ENCODE measurements at places on chromosomes 5 and 9.

- DNase-seq: no peak
Observed at GRCh38 chr5:143350341-143350740, 53.1 kb downstream of the NR3C1 start.

DNA sequence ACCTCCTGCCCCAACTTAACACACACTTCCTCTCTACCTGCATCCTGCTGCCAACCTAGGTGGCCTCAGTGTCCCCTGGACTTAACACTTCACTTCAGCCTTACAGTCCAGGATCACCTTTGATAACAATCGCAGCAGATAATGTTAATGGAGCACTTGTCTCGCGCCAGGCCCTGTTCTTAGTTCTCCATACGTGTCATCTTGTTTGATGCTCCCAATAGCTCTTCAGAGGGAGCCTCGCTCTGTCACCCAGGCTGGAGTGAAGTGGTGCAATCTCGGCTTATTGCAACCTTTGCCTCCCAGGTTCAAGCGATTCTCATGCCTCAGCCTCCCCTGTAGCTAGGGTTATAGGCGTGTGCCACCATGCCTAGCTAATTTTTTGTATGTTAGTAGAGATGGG lies 62.7 kb upstream of the SHB start:
- no peak for DNase-seq

DNA sequence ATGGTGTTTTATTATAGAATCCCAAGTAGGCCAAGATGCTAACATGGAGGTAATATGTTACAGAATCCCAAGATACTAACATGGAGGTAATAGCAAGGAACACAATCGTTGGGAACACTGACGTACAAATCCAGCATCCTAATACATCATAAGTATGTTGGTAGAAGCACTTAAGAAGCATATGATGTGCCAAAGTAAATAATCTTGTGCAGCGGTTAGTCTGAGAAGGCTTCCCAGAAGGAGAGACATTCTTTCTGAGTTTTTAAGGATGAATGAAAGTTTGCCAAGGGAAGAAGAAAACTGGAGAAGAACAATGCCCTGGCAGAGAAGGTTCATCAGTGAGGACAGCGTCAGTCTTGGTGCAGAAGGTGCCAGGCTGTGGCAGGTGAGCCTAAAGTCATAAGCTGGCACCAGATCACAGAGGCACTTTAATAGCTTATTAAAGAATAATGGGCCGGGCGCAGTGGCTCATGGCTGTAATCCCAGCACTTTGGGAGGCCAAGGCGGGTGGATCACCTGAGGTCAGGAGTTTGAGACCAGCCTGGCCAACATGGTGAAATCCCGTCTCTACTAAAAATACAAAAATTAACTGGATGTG lies 294.5 kb upstream of the PIK3R1 start:
- DNase-seq: no peak

DNA sequence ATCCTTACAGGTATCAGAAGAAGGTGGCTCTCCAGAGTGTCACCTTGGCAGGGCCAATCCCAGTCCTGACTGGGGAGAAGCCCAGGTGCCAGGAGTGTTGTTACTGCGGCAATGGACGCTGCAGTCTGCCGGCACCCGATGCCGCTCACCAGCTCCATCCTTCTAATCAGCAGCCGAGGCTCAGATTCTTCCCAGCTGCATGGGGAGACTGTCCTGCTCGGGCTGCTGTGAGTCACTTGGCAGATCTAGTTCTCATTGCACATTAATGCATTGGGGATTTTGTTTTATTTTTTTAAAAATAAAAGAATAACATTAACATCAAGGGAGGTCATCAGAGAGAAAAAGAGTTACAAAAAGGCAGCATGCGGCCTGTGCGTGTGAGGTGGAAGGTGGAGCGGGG lies 115.8 kb downstream of the MTX3 start:
- DNase-seq: no peak

DNA sequence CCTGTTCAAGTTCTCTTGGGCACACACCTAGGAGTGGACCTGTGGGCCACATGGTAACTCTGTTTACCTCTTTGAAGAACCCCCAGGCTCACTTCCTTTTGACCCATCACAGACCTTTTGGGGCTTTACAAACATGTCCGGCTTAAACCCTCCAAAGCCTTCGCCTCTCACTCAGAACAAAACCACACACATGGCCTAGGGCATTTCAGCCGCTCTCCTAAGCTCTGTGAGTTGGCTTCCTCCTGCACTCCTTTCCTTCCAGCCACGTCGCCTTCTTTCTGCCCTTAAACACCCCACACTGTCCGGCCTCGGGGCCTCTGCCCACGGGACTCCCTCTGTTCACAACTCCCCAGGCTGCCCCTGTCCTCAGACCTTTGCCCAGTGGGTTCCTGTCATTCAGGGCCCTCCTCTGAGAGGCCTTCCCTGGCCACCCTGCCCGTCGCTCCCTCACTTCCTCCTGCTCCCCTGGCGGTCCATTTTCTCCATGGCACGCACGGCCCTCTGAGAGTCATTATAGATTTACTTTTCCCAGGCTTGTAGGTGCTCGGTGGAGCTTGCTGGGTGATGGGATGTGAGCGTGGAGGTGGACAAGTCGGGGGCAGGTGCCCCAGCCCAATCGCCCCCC lies 1.9 kb downstream of the DOK3 start:
- DNase-seq: no peak

- DNase-seq: no peak
Observed at GRCh38 chr9:136437839-136438547, 1.7 kb downstream of the INPP5E start.

- no peak for DNase-seq
Observed at GRCh38 chr9:96116275-96117064, 185.5 kb downstream of the HSD17B3 start.

DNA sequence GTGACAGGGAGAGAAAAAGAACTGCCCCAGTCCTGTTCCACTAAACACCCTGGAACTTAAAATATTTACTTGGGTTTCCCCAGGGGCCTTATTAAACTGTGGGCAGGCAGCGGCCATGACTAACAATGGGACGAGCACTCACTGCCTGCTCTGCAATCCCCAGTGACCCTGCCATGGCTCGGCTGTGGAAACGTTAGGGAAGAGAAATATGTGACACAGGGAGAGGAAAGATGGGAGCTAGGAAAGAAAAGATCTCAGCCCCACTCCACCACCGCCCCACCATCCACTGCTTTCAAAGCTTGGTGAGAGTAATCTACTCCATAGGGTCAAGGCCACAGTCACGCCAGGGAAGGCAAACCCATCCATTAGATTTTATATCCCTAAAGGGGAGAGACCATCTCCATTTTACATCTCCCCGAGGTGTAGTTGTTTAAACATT lies 117.6 kb downstream of the EFNA5 start:
- no peak for DNase-seq

DNA sequence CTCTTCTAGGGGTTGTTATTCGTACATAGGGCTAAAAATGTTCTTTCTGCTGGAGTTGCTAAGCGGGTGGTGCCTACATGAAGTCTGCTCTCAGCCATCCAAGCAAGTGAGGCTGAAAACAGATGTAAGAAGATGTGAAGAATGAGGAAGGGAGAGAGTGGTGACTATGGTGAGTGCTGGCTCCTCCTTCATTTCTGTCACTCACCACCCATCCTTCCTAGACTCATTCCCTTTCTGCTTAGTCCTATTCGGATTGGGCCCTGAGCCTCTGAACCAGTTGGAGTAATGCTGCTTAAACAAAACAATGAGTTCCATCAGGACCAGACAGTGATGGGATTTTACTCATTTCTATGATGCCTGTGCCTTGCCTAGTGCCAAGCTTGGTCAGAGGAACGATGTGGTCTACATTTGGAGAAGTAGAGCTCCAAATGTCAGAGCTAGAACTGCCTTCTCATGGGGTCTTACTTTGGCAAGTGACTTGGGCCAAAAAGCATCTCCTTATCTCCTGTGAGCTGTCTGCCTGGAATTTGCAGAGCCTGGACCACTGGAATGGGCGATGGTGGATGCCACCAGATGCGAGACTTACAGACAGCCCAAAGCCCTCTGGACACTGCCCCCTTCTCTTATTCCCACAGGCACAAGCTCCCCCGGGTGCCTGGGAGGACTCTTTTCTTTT lies 192.9 kb downstream of the FBXL7 start:
- no peak for DNase-seq

GRCh38 chr5:157800137-157800536 lies 56.6 kb downstream of the LSM11 start:
- DNase-seq: no peak

GRCh38 chr5:2009986-2010914 lies 127.5 kb upstream of the IRX4 start:
- DNase-seq: no peak

DNA sequence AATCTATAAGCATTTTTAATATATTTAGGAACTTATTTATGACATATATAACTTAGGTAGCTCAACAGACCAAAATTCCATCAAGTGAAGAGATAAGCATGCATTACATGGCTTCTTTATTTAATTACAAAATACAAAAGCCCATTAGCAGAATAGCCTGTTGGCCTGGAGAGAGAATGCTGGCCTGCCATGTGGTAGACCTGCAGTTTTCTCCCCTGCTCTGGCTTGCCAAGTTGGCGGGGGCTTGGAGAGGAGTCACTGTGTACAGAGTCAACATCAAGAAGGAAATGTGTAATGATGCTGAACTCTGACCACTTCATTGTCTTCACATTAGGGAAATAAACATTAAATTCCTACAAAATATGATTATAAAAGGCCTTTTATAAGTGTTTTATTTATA lies 69.8 kb upstream of the CNTLN start:
- no peak for DNase-seq

DNA sequence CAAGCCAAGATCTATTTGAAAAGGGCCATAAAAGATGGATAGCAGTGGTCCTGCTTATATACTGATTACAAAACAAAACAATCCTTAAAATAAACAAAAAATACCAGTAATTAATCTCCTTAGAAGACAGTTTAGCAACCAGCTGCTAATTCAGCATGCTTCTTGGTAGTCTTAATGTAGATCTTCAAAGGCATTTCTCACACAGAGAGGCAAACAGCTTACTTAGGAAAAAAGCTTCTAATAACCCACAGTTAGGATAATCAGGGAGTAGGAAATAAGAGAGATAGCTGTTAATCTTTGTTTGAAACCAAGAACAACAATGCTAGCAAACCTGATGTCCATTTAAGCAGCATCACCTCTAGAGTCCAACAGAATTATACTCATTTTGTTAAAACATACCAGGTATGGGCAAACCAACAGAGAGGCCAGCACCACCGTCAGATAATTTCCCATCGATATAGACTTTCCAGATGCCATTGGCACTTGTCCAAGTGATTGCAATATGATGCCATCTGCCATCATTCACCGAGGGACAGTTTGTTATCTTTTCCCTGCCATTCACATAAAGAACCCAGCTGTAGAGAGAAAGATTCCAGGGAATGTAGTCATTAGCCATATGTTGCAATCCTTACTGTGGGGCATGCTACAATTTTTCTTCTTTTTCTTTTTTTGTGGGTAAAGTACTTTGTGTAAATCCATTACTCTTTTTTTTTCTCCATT lies 105.6 kb upstream of the TXNDC8 start:
- DNase-seq: no peak

- no peak for DNase-seq
Observed at GRCh38 chr9:15711531-15711930, 158.7 kb downstream of the CCDC171 start.

DNA sequence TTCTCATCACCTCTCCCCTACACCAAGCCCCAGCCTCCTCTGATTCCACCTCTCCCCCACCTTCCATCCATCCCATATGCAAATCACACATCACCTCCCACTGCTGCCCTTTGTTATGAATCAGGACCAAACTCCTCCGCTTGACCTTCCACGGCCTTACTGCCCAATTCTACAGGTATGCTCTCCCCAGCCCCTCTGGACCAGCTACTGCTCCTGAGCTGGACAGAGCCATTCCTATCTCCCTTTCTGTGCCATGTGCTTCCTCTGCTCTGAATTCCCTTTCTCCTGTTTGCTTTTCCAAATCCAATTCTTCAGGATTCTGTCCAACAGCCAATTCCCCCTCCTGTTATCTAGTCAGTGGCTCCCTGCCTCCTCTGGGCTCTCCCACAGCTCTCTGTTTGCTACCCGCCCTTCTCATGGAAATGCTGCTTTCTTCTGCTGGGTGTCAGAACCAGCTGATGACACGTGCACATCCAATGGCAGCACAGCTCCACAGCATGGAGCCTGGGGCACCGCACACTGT lies 8.3 kb downstream of the FABP6 start:
- no peak for DNase-seq

DNA sequence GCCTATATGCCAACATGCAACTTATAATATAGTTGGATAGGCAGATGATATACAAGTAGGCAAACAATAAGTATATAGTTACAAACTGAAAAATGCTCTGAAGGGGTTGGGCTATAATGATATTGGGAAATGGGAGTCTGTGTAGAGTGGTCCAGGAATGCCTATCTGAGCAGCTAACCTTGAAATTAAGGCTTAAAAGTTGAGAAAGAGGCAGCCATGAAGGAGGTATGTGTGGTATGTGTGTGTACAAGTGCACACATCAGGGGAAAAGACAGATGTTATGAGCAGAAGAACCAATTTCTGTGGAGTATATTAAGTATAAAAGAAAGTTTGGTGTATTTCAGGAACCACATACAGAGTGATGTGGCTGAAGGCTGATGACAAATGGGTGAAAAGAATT lies 154.9 kb upstream of the PAPPA start:
- no peak for DNase-seq

GRCh38 chr5:14062178-14062577 lies 81.0 kb upstream of the TRIO start:
- DNase-seq: no peak

GRCh38 chr9:20312732-20313131 lies 309.6 kb downstream of the MLLT3 start:
- no peak for DNase-seq

DNA sequence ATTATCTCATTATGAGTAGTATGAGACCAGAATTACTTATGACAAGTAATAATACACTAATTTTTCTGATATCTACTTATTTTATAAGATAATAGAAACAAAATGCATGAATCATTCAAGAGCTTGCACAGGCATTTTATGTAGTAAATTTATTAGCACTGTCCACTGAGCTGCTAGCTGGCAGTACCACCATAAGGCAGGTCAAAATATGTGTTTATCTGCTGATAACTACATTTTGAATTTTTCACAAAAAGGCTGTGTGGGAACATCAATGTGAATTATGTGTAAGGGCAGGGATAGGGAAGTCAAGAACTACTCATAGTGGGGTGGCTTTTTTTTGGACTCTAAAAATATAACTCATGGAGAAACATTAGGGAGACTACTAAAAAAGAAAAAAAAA lies 249.6 kb downstream of the PAPPA start:
- no peak for DNase-seq

DNA sequence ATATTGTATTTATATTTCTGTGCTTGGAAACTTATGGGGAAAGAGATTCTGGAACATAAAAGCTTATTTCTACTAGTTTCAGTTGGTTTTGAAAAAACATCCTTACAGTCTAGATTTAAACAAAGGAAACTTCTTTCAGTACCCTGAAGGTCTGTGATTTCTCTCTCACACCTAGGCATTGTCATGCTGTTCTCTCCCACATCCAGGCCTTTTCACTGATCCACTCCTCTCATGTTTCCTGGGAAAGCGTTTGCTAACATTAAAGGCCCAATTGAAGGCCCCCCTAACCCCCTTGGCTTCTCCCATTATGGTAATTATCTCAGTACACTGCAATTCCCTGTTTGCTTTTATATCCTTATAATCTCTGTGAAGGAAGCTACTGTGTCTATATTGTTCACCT lies 856 bp upstream of the PCDHGA3 start:
- no peak for DNase-seq

Measured in stimulated activated CD8-positive, alpha-beta memory T cell treated with anti-CD3 and anti-CD28 coated beads, Interleukin-2, amount 100 ng/mL, for 1 hour (primary cell).